ENCODE measurements at places on chromosomes 2 and 18.

- DNase-seq = no peak
These were observed 359.3 kb downstream of the IRS1 start for GRCh38 chr2:226440127-226440918.

DNA sequence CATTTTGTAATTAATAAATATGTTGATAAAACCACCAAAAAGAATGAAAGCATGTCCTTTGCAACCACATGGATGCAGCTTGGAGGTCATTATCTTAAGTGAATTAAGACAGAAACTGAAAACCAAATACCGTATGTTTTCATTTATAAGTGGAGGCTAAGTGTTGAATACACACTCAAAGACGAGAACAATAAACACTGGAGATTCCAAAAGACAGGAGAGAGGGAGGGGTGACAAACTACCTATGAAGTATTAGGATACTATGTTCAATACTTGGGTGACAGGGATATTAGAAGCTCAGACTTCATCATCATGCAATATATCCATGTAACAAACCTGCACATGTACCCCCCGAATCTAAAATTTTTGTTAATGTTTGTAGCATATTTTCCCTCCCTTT lies 7.0 kb downstream of the ERLEC1 start:
- no peak for DNase-seq

DNA sequence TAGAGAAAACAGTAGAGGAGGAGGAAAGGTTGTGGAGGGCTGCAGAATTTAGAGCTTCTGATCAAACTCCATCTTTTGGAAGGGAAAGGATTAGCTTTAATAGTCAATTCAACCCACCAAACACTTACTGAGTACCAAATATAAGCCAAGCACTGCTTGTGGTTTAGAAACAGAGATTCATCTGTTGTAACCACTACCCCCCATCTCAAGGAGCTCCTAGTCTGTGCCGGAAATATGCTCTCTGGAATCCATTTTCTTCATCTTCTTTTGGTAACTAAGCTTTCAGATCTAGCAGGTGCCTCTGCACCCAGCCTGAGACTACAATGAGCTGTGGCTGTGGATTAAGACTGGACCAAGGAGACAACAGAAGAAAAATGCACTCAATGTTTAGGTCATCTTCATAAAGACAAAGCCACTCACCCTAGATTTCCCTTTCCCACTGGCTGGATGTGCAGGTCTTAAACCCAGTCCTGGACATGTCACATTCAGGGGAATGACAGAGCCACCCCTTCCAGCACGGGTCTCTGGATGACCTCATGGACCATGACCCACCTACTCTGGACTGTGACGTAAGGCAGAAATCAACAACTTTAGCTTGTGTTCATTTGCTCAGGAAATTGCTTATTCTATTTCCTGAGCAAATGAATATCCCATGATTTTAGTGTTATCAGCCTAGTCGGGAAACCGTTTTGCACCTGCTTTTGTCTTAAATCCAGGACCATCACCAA lies 52.9 kb downstream of the EPB41L3 start:
- DNase-seq = no peak

DNA sequence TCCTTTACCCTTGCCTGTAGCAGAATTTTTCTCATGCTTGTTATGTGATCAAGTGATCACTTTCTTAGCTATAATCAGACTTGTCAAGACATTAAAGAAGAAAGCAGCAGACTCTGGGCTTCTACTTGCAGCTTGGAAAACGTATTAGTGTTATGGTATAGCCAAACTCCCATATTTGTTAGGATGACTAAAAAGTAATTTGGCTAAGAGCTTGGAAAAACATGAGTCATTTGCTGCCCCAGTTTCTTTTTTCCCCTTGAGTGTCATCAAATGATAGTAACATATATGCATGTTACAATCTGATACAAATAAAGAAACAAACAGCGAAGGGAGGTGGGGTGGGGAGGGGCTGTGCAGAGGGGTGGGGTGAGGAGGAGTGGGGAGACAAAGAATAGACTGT lies 155.5 kb downstream of the IKZF2 start:
- no peak for DNase-seq

DNA sequence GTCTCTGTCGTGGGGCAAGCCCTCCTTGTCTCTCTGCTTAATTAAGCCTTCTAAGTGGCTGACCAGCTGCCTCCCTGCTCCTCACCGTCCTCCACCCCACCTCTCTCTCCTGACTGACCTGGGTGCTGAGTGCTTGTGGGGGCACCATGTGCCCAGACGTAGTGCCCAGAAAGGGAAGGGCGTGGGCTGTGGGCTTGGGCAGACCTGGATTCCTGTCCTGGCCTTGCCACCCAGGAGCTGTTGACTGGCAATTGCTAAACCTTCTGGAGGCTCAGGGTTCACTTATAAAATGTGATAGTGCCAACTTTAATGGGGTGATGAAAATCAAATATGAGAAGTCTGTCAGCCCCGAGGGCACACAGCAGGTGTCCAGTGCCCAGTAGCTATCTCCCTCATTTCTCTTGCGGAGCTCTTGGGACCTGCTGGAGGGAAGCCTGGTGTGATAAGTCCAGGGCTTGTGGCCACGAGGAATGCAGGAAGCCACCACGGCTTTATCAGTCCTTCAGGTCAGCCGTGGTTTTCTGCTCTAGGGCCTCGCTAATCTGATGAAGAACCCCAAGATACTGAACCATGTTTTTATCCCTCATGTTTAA lies 22.0 kb upstream of the INHBB start:
- DNase-seq = no peak

- no peak for DNase-seq
These were observed 182.2 kb upstream of the ZFP36L2 start for GRCh38 chr2:43408407-43409160.

- no peak for DNase-seq
These were observed at the start of gene SIX3 for GRCh38 chr2:44941551-44942234. SIX3 (plus strand) TSS chr2:44941702; CDS start chr2:44942105, 403 bp downstream.

DNA sequence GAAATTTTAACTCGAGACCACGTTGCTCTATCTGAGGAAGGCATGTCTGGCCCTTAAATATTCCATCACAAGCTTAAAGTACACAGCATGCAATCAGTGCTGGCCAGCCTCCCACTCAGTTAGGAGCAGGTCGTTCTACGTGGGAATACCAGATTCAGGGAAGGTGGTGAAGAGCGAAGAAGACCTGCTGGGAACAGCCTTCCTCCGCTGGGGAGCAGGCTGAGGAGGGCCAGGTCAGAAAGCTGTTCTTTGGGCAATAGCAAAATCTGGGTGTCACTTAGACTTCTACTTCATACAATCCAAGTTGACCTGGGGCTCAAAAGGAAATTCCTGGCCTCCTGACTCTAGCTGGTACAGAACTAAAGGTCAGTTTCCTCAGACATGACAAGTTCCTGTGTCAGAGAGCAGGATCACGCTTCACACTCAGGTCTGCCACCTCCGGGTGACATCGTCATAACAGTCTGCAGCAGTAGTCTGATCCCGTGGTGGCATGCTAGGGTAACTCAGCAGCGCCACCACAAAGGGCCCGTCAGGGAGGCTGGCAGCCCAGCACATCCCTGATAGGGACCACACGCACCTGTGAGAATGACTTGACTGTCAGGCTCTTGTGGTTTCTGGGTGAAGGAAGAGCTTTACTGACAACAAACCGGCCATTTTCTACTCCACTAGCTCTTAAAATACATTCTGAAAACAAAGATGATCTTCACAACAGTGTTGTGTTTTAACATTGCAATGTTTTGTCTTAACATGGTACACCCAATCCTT lies 35.2 kb upstream of the NAPG start:
- peak; percentile 17 for DNase-seq

GRCh38 chr2:193679847-193680246 lies 1485.1 kb upstream of the TMEFF2 start:
- DNase-seq = no peak

DNA sequence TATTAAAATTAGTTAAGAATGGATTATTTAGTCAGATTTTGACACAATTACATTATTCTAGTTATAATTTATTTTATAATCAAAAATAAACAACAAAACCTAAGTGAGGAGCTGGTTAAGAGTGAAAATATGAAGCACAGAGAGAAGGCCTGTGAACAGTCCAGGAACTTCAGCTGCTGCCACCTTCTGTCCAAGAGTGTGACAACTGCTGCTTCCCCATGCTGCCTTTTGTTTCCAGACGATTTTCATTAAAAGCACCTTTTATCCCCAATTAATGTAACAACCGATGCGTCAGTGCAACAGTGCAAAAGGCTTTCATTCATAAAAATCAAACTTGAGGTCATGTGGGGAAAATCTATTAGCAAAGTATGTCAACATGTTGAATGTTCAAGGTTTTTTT lies 363.6 kb downstream of the CTNNA2 start:
- DNase-seq = no peak

DNA sequence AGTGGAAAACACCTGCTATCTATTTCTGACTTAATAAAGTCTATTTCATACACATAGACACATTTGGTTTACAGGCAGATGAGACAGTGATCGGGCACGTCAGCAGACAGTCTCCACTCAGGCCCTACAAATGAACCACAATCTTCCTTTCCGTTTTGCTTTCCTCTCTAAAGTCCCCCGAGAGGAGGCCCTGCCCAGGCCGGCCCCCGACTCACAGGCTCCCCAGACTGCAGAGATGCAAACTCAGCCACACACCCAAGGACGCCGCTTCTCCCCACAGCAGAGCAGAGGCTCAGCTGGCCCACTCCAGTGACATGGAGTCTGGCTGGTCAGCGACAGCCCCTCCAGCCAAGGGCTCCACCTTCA lies 9.3 kb upstream of the MTERF4 start:
- DNase-seq = no peak

DNA sequence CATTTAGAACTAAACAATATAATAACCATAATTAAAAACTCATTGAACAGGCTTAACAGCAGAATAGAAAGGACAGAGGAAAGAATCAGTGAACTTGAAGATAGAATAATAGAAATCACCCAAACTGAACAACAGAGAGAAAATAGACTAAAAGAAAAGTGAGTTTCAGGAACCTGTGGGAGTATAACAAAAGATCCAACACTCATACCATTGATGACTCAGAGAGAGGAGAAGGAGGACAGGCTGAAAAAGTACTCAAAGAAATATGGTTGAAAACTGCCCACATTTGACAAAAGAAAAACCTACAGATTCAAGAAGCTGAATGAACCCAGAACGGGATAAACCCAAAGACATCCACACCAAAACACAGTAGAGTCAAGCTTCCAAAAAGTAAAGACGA lies 54.2 kb upstream of the FMNL2 start:
- DNase-seq = no peak

GRCh38 chr2:10281891-10282290 lies 20.8 kb upstream of the HPCAL1 start:
- DNase-seq = no peak

DNA sequence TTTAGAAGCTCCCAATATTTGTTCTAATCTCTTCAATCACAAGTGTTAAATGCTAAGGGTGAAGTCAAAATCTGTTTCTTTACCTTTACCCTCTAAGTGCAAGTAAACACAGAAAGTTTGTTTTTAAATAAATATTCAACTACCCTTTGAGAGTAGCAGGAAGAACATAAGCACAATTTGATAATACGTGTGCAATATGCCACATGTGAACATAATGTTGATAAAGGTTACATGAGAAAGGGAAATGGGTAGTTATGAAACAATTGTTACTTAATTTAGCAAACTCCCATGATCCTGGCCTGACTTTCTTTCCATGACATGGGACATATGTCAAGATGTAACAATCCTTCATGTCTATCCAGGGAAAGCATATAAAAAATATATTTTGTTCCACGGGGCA lies 7.1 kb downstream of the SPRED2 start:
- DNase-seq = no peak

DNA sequence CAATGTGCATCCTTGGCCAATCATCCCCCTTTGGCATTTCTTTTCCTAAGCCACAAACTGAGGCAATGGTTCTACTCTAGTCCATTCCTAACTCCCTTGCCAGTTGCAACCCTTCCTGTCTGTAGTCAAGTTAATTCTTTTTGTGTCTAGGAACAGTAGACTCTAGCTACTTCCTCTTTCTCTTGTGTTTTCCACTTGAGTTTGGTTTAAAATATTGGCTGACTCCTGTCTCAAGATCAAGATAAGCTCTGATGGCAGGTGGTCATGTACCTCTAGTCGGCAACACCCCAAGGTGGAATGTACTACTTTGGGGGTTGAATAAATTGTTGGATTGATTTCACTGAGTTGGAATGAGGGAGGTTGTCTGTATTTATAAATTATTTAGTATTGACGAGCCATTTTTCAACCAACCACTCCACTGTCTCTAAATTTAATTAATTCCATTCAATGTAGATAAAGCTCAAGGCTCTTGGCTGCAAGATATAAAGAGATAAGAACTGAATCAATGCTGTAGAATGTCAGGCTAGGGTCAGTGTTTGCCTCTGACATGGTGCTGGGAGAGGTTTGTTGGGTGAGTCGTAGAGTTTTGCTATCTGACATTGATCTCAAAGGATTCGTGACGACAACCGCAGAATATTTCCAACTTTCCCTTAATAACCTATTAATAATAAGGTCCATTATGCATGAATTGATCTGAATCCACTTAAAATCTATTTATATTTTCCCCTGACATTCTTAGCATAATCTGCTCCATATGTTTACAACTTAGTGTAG lies 188.7 kb upstream of the APCDD1 start:
- no peak for DNase-seq

DNA sequence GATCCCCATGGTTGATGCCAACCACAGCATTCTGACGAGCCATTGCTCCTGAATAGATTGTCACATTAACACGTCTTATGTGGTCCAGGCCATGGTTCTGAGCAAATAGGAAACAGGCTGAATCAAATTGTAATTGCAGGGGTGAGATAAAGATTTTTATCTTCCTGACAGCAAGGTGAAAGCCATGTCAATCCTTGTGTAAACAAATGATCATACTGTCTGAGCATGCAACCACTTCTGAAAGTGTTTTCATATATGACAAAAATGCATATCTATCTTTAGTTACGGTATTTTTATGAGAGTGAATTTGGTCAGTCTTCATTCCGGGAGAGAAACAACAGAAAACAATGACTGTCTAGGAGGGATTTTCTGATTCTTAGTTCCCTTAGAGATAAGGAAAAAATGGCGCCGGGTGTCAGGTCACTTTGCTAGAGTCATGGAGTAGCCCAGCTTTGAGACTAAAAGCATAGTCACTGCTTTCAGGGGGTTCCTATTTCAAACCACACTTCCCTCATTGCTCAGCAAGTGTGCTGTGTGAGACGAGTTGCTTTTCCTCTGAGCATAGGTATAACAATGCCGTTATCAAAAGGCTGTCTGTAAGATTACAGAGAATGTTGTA lies 958.9 kb downstream of the DCDC2C start:
- no peak for DNase-seq

- no peak for DNase-seq
These were observed 57.3 kb upstream of the KLF7 start for GRCh38 chr2:207223051-207223450.

DNA sequence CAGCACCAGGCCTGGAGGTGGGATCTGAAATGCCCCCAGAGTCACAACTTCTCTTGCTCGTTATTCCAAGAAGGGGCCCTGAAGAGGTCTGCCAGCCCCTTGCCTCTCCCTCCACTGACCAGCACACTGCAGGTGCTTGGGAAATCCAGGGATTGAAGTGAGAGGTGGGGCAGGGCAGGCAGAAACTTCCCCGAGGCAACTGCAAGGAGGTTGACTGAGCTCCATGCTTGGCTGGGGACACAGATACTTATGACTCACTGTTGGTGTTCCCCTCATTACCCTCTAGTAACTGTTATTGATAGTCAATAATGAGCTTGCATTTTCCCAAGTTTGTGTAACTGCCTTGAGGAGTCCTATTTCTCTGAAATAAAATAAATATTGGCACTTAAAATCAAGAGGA lies 47.5 kb downstream of the MARCO start:
- DNase-seq = no peak
